ENCODE measurements at places on chromosomes 13 and 19.

DNA sequence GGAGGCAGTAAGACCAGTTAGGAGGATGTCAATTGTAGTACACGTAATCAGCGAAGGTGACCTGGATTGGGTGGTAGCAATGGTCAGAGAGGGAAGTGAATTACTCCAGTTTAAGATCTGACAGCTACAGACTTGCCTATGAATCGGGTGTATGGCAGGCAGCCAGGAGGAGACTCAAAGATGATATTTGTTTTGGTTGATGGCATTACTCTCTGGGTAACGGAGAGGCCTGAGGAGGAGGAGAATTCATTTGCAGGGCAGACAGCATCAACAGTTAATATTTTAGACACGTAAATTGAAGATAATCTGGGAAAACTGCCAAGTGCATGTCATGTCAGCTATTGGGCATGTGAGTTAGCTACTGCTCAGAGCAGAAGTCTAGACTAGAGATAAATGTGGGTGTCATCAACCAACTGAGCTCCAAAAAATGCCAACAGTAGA, 109.2 kb downstream of the SGCG start:
- DNase-seq, result no peak

- no peak for DNase-seq
Measured at GRCh38 chr19:34075661-34076091, 96.6 kb upstream of the LSM14A start.

DNA sequence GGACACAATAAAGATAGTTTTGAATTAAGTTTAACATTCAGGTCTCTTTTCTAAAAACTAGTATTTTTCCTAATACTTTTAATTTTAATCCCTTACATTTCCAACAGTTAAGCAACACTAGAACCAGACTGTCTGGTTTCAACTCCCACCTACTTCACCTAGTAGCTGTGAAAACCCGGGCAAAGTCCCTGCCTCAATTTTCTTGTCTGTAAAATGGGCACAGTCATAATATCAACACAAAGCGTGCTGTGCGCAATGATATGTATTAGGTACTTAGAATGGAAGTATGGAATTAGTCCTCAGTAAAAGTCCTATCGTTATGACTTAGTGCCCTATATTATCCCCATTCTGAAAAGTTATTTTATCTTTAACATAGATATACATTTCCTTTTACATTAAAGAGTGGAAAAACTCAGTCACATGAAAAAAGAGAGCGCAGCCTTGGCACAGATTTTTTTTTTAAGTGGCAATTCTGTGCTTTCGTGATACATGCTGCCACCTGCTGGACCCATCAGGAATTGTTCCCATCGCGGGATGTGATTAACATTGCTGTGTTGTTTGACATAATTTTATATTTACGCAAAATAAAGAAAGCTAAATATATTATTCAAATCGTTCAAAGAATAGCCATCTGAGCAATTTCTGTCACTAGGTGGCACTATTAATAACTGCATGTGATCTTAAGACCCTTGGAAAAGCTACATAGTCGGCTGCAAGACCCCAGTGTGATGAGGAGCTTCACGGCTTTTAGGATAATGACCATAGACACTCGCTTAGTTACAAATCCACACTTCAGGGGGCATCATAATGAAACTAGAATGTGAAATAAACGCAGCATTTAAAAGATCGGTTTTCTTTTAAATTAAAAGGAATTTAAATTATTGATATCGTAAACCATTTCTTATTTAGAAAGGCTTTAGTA, 59.9 kb downstream of the LIG4 start:
- peak; percentile 40 for DNase-seq

- DNase-seq, result peak; percentile 3
Measured at GRCh38 chr13:67736646-67737420, 506.7 kb upstream of the PCDH9 start.

DNA sequence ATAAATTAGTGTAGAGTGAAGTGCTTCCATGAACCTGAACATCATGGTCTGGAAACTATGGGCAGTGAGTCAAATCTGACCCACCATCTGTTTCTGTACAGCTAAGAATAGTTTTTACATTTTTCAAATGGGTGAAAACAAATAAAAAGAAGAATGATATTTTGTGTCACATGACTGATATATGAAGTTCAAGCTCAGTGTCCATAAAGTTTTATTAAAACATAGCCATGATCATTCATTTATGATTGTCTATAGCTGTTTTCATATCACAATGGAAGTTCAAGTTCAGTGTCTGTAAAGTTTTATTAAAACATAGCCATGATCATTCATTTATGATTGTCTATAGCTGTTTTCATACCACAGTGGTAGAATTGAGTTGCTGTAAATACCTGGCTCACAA, 42.7 kb downstream of the ZNF333 start:
- DNase-seq, result no peak

- peak; percentile 90 for DNase-seq
Measured at GRCh38 chr19:36850559-36851442, at the start of gene ZNF345. Gene ZNF345 (plus strand): TSS chr19:36850876. CDS start chr19:36876831, 25,955 bp downstream.

DNA sequence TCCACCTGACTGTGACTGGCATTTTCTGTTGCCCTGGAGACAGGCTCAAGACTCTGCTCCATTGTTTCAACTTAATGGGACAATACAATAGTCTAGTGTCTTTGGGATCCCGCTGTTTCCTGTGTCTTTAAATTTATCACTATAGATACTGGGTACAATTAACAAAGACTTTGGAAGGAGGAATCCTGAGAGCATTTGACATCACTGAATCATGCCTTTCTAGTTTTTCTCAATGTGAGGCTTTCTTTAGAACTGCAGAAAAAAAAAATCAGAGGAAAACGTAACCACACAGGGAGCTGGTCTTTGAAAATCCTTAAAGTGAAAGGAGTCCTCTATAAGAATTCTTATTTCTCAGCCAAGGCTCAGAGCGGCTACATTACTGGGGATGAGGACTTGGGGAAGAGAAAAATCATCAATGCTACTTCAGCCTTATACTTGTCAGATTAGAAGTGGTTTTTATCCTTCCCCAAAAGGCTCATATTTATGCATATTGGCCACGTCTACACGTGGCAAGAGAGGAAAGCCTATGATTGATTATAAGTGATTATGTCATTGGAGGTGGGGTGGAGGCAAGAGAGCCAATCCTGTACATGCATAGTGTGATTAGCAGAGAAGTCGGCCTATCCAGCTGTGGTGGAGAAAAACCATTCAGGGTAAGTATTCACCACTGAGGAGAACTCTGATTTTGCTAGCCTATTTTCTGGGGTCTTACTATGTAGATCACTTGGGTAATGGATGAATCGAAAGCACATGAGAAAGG, 34.4 kb upstream of the UBL3 start:
- DNase-seq, result no peak

- no peak for DNase-seq
Measured at GRCh38 chr13:39760521-39760920, 105.1 kb downstream of the COG6 start.

- DNase-seq, result no peak
Measured at GRCh38 chr19:15424121-15424520, 5.3 kb upstream of the AKAP8L start.

DNA sequence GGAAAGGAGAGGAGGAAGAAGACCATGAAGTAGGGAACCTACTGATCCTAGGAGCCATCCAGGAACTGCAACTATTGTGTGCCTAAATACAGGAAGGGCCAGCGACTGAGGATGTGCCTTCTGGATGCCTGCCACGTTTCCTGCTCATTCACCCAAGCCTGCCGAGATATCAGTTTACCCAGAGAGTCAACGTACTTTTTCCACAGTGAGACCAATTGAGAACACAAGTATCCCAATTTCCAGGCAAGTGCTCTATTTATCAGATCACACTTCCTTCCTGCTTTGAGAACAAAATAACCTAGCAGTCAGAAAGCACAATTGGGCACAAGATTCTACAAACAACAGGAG, 122.4 kb downstream of the AKAP11 start:
- no peak for DNase-seq

GRCh38 chr19:47725759-47726401, 12.7 kb downstream of the EHD2 start:
- no peak for DNase-seq

GRCh38 chr19:19096641-19097627, 33.1 kb downstream of the SLC25A42 start:
- DNase-seq, result no peak

- DNase-seq, result no peak
Measured at GRCh38 chr19:13633109-13633508, 126.8 kb upstream of the CACNA1A start.

DNA sequence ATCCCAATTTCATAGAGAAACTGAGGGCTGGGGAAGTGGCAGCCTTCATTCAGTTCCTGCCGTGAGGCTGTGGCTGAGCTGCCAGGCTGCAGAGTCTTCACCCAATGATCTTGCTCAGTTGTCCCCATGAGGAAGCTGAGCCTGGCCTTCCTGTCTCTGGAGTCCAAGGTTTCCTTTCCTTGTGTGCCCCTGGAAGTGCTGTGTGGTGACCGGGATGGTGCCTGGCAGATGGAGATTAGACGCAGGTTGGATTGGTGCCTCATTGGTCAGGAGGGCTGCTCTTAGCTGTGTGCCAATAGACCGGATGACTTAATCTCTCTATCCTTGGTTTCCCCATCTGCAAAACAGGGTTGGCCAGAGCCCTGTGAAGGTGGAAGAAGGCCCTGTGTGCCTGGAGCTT, 24.6 kb downstream of the DNM2 start:
- DNase-seq, result no peak

GRCh38 chr19:45630463-45630862, 8.7 kb downstream of the EML2 start:
- DNase-seq, result peak; percentile 85

DNA sequence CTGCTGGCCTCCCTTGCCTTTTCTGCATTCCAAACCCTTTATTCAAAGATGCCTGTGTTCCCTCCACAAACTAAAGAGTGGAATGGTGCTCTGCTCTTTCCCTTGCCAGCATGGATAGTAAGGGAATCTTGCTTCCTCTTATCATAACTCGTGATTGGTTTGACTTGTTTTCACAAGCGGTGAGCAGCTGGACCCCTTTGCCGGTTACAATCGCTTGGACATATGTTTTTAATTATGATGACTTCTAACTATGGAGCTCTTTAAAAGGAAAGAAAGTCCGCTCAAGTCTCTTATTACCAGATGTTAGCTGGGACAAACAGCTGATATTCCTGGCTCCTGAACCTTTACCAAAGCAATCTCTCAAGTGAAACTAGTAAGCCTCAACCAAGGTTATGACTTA, 1094.7 kb downstream of the UQCRFS1 start:
- DNase-seq, result no peak

DNA sequence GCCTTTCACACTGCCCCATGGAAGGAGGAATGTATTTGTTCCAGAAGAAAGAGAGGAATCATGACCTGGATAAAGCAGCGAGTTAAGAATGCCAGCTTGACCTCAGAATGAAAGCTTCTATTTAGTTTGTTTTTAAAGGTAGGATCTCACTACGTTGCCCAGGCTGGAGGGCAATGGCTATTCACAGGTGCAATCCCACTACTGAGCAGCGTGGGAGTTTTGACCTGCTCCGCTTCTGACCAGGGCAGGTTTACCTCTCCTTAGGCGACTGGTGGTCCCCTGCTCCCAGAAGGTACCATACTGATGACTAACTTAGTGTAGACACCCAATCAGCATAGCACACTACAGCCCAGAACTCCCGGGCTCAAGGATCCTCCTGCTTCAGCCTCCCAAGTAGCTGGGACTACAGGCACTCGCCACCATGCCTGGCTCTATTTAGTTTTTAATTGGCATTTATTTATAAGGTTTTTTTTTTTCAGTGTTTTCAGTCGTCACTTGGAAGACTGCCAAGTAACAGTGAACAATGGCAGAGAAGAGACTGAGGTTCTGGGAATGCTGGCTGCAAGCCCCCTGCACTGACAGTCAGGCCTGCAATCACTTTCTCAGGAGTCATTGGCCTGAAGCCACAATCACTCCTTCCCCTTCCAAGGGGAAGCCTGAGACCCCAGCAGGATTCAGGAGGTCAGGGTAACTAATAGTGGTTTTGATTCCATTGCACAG, 73.1 kb downstream of the EPS15L1 start:
- DNase-seq, result no peak

DNA sequence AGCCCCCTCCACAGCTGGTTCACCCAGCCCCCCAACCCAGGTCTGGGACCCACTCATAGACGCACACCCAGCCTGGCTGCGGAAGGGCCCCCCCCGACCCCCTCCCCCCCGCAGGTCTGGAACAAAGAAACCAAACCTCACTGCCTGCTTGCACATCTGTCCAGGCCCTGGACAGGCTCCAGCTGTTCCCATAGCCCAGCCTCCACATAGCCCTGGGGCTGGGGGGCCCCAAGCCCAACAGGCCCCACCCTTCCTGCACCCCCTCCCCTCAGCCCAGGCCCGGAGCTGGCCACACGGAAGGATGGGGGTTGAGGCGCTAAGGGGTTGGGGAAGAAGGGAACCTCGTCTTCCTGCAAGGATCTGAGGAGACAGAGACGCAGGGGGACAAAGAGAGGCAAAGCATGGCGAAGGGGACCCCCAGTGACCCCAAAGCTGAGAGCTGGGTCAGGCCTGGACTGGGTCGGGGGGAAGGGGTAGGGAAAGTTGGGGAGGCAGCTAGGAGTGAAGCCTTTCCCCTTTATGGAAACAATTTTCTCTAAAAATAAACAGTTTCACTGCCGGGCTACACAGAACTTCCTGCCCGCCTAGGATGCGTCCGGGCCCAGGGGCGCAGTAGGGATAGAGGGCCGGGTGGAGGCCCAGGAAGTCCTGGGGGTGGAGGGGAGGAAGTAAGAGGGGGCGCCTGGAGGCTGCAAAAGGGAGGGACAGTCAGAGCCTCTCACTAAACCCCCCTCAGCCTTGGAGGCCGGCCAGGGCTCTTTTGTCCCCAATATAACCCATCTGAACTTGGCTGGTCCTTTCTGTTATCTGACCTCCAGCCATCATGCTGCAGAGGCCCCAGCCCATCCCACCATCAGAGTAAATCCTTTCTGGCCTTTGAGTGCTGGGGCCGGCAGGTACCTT, 2.4 kb downstream of the KANK2 start:
- DNase-seq, result no peak

- DNase-seq, result no peak
Measured at GRCh38 chr19:48064509-48064908, 20.6 kb upstream of the CABP5 start.

GRCh38 chr19:46391296-46392251, 21.8 kb downstream of the CCDC8 start:
- DNase-seq, result no peak

GRCh38 chr13:60158321-60158801, 5.4 kb downstream of the DIAPH3 start:
- DNase-seq, result no peak

GRCh38 chr13:33199289-33199850, 86.2 kb downstream of the STARD13 start:
- DNase-seq, result no peak

GRCh38 chr19:35294328-35294727, 2.4 kb downstream of the MAG start:
- DNase-seq, result no peak

- no peak for DNase-seq
Measured at GRCh38 chr13:95146486-95146885, 154.8 kb downstream of the ABCC4 start.

DNA sequence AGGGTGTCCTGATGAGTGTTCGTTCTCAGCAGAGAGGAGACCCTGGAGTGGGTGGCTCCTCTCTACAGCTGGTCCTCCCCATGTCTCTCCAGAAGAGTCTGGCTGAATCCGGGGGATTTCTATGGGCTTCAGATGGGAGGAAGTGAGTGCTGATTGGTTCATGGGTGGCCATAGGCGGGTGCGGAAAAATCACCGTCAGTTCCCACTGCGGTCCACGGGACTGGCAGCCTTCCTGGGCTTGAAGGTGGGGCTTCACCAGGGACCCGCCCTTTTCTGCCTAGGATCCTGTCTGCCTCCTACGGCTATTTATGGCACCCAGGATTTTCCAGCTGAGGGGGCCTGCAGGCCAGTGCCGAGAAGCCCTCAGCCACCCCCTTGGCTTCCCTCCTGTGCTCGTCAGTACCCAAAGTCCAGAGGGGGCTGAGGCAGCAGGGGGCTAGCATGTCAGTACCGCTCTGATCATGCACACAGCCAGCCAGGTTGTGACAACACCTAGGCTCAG, 18.4 kb downstream of the CPB2 start:
- DNase-seq, result no peak

Data from RKO (cell line).